Myocyte (in vitro differentiated cells): ENCODE measurements at places on chromosomes 16 and 17. TPM values are rescaled to one million over a fixed set of nuclear protein-coding genes. Genes with fewer than 3 reads are reported as not detected.

DNA sequence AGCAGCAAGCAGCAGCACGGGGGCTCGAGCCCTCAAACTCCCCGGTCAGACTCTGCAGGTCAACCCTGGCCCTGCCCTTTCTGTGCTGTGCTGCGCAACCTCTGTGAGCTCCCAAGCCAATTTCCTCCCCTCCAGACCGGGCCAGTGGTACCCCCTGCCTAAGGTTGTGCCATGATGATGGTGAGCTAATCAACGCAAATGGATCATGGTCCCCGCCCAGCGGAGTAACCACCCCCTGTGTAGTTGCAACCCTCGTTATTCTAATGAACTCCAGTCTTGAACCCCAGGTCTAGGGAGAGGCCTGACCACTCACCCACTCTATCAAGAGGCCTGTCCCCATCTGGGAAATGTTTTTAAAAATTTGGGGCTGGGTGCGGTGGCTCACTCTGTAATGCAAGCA, 201.8 kb upstream of the FOXF1 start:
- DNase-seq, result no peak

GRCh38 chr16:19127674-19128131, 13.9 kb downstream of the ITPRIPL2 start:
- no peak for DNase-seq

GRCh38 chr16:4664538-4665418, 28.6 kb upstream of the NUDT16L1 start:
- no peak for DNase-seq

DNA sequence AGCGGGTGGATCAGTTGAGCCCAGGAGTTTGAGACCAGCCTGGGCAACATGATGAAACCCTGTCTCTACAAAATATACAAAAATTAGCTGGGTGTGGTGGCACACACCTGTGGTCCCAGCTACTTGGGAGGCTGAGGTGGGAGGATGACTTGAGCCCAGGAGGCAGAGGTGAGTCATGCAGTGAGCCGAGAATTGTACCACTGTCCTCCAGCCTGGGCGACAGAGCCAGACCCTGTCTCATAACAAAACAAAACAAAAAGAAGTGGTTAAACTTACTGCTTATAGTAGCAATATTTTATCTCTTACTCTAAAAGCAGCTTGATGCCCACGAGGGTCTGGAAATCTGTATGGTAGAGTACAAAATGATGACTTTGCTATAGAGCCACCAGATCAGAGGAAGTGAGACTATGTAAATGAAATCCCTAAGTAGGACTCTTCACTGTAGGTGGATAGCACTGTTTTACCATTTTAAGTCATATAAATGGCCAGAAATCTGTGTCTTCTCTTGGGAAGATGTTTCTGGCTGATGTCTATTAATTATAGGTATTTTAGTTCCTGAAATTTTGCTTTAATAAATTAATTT, 60.4 kb upstream of the MRC2 start:
- DNase-seq, result no peak

GRCh38 chr17:76383546-76384221, 725 bp upstream of the SPHK1 start:
- peak; percentile 74 for DNase-seq

GRCh38 chr17:81960130-81960958, 643 bp downstream of the NOTUM start:
- no peak for DNase-seq

DNA sequence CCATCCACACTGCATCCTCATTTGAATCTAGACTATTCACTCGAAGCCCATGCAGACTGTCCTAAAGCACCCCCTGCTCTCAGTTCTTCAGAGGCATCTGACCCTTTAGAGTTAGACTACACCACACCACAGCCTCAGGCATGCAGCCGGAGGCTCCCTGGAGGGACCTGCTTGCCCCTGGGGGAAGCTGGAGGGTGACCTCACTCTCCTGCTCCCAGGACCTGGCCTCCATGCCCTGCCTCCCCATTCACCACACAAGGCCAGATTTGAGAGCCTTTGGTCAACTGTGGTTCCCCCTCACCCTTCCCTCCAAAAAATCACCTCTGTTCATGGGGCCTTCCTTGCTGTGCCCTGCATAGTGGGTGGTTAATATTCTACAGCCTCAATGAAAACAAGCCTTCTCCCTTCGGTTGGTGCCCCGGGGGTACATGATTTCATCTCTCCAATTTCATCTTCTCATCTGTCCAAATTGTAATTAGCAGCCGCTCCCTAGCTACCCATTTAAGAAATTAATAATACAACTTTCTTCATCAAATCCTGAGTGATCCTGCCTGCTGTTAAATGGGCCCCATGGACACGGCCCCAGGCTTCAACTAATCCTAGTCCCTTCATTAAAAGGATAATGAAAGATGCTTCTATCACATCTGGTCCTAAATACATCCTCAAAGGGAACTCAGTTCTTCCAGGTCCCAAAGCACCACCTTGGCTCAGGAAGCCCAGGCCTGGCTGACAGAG, 24.4 kb downstream of the ABCC12 start:
- no peak for DNase-seq

DNA sequence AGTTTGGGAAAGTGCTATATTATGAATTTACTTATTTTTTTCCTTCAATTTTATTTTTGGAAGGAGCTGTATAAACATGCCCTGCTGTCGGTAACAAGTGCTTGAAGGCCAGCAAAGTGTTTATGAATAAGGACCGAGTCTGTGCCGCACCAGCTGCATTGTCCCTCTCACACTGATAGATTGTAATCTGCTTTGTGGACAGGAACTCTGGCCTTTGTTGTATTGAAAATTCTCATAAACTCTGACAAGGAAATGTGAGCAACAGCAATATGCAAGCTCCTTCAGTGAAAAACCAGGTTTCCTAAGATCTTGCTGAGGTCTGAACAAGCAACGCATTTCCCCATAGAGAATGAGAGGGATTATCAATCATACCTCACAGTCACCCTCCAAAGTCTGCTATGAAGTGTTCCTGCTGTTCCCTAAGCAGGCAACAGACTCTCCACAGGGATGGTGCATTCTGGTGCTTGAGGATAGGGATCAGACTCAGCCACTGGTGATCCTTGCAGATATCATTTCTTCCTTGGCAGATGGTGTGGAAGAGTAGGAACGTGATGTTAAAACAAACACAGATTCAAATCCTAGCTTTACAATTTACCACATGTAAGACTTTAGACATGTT, 109.6 kb downstream of the KCNJ2 start:
- DNase-seq, result no peak

GRCh38 chr17:6430769-6431168, 4.2 kb downstream of the AIPL1 start:
- no peak for DNase-seq

- DNase-seq, result no peak
Measured at GRCh38 chr16:78324649-78325285, 225.3 kb downstream of the WWOX start.

- no peak for DNase-seq
Measured at GRCh38 chr17:16473044-16474011, 18.7 kb downstream of the LRRC75A start.

DNA sequence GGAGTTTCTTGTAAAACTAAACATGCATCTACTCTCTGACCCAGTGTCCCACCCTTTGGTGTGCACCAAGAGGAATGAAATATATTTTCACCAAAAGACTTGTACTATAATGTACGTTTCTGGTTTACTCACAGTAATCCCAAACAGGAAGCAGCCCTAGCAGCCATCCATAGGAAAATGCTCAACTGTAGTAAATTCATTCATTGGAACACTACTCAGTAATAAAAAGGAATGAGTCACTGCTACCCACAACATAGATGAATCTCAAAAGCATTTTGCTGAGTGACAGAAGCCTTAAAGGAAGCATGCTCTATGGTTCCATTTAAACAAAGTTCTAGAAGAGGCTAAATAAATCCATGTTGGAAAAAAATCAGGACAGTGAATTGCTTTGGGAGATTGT, 37.6 kb upstream of the DHRS7B start:
- DNase-seq, result no peak

- peak; percentile 59 for DNase-seq
Measured at GRCh38 chr17:60161598-60162330, 12.0 kb downstream of the CA4 start.

DNA sequence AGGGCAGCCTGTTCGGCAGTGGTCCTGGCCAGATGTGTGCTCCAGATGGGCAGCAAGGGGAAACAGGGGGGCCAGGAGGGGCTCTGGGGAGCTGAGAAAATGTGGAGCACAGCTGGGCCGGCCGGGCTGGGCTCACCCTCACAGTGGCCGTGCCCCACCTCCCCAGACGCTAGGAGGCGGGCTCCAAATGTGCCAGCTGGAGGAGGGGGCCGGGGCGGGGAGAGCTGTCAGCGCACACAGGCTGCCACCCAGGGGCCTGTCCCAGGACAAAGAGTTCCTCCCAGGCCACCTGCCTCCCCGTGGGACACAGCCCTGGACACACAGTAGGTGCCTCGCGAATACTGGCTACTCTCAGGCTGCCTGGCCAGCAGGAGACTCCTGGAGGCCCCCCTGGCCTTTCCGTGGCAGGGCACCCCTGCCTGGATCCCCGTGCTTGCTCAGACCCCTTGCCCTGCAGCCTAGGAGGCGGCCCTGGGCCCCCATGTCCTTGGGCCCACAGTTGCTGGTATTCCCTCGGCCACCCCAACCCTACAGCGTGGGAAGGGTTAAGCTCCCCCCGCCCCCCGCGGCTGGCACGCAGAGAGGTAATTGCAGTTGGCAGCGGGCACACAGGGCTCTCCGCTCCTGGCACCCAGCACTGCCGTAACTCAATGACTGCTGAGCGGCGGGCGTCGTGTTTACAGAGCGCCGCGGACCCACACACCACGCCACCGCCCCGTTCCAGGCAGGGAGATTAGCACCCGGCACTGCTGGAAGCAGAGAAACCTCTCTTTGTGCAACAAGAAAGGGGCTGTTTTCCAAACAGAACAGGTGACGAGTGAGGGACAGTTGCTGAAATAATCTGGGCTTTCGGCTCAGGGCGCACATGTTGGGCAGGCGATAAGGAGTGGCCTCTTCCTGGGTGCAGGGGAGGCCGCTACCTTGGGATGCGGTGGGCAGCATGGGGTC, 32.2 kb downstream of the BAHCC1 start:
- no peak for DNase-seq

GRCh38 chr17:48505788-48506187, 25.0 kb downstream of the HOXB1 start:
- DNase-seq, result peak; percentile 82

DNA sequence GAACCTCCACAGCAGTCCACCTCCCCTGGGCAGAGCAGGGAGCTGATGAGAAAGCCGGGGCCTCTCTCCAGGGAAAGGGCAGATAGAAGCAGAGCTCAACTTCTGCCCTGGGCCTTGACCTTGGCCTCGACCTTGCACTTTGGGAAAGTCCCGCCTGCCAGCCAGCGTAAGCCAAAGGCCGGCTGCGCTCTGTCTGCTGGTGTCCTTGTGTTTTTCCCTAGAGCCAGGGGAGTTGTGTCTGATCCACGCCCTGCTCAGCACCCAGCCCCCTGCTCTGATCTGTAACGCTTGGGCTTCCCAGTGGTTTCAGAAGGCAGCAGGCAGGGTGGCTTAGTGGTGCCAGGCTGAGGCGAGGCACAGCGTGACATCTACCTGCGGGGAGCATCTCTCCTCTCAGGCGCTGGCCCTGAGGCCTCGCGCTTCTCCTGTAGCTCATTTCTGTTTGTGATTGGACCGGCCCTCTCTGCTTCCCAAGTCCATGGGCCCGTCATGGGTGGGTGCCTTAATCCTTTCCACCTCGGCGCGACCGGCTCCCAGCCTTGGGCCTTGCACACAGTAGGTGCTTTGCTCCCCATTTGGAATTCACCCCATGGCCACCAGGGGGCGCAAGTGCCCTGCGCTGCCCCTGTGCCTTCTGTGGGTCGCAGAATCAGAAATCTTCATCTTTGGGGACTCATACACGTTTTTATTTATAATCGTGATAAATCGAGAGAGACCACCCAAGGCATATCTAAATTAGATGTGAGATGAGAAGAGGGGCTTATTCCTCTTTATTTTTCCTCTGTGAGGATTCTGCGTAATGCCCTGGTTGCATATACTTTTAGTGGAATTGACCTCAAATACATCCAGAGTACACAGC, 24.2 kb downstream of the SGSH start:
- DNase-seq, result no peak

DNA sequence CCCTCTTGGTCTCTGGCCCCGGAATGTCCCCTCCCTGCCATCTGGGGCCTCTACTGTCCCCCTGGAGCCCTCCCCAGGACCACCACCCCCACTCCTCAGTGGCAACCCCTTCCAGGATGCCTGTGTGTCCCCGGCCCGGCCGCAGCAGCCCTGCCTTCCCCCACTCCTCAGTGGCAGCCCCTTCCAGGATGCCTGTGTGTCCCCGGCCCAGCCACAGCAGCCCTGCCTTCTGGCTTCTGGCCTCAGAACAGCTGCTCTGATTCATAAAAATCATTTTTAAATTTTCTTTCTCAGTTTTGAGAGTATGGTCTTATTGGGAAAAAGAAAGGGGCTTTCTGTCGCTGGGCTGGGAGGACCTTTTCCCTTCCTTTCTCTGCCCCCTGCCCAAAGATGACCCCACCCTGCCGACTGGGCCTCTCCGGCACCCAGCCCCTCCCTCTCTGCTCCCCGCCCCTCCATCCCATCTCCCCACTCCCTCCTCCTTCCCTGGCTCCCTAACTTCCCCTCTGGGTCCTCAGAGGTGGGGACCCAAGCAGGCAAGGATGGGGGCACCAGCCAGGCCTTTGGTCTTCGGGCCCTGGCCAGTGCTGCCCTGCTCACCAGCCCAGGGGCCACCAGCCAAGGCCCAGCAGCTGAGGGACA, 40.5 kb downstream of the BAHCC1 start:
- peak; percentile 56 for DNase-seq

GRCh38 chr16:19659554-19659953, 58.5 kb downstream of the KNOP1 start:
- peak; percentile 14 for DNase-seq

DNA sequence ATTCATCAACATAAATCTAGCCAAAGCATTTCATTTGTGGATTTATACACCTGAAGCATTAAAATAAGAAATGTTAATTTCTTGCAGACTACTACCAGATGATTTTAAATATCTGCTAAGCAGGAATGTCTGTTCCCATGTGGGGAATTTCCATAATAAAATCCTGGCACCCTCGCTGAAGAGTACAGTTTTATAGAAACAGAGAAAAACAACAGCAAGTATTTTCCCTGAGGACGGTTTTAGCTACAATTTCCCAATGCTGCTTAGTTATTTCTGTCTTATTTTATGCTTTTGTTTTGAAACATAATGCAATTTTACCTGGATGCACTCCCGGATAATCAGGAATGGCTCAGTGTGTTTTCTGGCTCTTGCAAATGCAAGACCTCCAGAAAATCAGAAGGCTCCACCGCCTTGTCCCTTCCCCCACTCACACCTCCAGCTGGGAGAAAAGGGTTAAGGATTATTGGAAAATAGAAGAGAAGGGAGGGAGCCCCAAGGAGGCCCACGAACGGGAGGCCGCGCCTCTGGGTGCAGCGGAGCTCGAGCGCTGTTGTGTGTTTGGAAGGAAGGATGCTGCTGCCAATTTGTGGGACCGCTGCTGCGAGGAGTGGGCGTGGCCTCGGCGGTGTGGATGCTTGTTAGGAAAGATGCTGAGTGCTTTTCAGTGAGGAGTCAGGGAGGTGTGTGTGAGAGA, at the start of gene CNTNAP4:
CNTNAP4 (plus strand) TSS at position 657 of the 694 bp plus-strand sequence. CDS start 262 bp downstream, outside the sequence.
- DNase-seq, result no peak

- no peak for DNase-seq
Measured at GRCh38 chr17:77740481-77740880, 218.0 kb upstream of the TNRC6C start.

The BAHCC1 gene
- total RNA-seq, result 5.5 and 5.7 TPM in 2 replicates

The FOXF1 gene
- total RNA-seq, result not detected in 2 replicates

The ORC6 gene
- 2.4 and 5.6 TPM in 2 replicates for total RNA-seq

The LRRC75A gene
- total RNA-seq, result 0.21 and 0.51 TPM in 2 replicates

The CSH1 gene
- not detected in 2 replicates for total RNA-seq

The MPV17L gene
- not detected in 2 replicates for total RNA-seq
